ENCODE measurements at places on chromosomes 4 and X. TPM values are rescaled to one million over a fixed set of nuclear protein-coding genes. Genes with fewer than 3 reads are reported as not detected.
A peak's percentile ranks its signal among the peaks of the same experiment; 100 is the strongest.

- H3K27ac ChIP-seq, result peak overlapping the region; percentile 100
- peaks cover 8% of the 10 kb centered on the region for H3K27me3 ChIP-seq
- peaks cover 13% of the 10 kb centered on the region for H3K36me3 ChIP-seq
- peaks cover 44% of the 10 kb centered on the region for H3K4me1 ChIP-seq
- H3K4me3 ChIP-seq, result peak overlapping the region; percentile 99
Observed at GRCh38 chr4:77155631-77156452, 1.2 kb upstream of the CCNG2 start.

GRCh38 chr4:146288193-146288592, 73.9 kb downstream of the REELD1 start:
- H3K36me3 ChIP-seq, result no peaks in the 10 kb centered on the region
- no peak overlapping the region for H3K27ac ChIP-seq
- no peak for DNase-seq
- H3K27me3 ChIP-seq, result no peaks in the 10 kb centered on the region

DNA sequence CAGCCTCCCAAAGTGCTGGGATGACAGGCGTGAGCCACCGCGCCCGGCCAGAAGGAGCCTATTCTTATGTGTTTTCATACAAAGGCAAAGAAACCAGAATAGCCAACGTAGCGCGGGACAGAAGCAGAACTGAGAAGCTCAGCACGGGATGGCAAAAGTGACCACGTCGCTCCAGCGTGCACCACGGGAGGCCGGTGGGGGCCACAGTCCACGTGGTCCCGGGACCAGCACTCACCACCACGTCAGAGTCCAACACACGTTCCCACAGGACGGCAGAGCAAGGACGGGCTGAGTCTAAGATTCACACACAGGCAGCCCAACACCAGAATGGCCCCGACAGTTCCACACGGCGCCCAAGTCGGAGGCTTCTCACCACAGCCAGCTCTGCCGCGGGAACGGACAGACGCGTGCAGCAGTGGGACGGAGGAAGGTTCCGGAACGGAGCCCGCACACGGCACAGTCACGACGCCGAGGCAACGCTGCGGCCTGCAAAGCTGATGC, 18.8 kb upstream of the GTPBP6 start:
- no peak overlapping the region for H3K27ac ChIP-seq
- no peak for DNase-seq
- H3K4me3 ChIP-seq, result peak overlapping the region; percentile 78
- H3K4me1 ChIP-seq, result peaks cover 7% of the 10 kb centered on the region
- H3K27me3 ChIP-seq, result peaks cover 28% of the 10 kb centered on the region

DNA sequence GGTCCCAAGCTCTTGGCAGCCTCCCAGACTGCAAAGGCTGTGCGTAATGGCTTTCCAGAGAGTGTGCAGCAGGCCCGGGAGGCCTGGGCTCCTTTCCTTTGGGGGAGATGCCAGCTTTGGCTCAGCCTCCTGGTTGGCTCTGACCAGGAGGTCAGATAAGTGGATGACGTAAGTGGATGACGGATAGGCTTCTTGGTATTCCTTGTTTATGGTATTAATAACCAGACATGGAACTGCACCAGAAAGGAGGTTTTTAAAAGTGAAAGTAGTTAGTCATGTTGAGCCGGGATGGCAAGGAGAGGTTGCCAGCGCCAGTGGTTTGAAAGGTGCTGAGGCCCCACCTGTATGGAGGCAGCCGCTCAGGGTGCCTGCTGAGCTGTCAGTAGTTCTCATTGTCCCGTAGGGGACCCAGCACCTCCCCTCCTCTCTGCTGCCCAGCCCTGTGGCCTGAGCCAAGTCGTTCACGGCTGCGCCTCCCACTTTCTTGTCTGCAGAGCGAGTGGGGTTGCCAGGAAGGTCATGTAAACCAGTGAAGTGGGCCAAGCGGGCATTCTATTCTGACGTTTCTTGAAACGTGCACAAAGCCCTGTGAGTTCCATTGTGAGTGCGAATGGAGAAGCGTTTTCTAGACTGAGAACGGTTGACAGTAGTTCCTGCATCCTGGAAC, 28.7 kb upstream of the STOX2 start:
- no peak overlapping the region for H3K4me3 ChIP-seq
- DNase-seq, result no peak
- H3K27me3 ChIP-seq, result no peaks in the 10 kb centered on the region
- H3K36me3 ChIP-seq, result no peaks in the 10 kb centered on the region

DNA sequence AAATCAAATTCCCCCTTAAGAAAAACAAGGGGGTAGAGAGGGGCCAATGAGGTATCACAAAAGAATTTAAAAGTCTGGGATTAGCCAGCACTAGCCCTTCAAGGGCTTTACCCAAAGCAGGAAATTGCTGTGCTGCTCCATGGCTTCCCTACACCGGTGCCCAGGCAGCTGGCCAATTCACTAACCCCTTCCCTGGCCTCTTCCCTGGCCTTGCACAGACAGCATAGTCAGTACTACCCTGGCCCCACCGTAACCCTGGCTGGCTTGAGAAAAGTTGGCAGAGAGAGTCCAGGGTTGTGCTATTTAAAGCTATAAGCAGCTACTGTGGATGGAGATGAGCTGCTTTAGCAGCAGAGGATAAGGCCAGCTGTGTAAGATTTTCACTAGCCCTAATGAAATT, 43.1 kb downstream of the ADAMTS3 start:
- no peak overlapping the region for H3K4me3 ChIP-seq
- no peaks in the 10 kb centered on the region for H3K4me1 ChIP-seq
- H3K36me3 ChIP-seq, result peaks cover 4% of the 10 kb centered on the region

GRCh38 chrX:1598876-1599790, 7.7 kb downstream of the AKAP17A start:
- H3K27me3 ChIP-seq, result peaks cover 18% of the 10 kb centered on the region
- peaks cover 37% of the 10 kb centered on the region for H3K36me3 ChIP-seq
- DNase-seq, result no peak
- peak overlapping the region; percentile 81 for H3K4me3 ChIP-seq

- H3K27ac ChIP-seq, result no peak overlapping the region
- peaks cover 13% of the 10 kb centered on the region for H3K4me1 ChIP-seq
- no peak for DNase-seq
- peaks cover 3% of the 10 kb centered on the region for H3K27me3 ChIP-seq
Observed at GRCh38 chr4:48180234-48180633, 46.2 kb upstream of the TXK start.

- peaks cover 2% of the 10 kb centered on the region for H3K27me3 ChIP-seq
- no peaks in the 10 kb centered on the region for H3K4me1 ChIP-seq
- H3K36me3 ChIP-seq, result no peaks in the 10 kb centered on the region
- H3K27ac ChIP-seq, result no peak overlapping the region
Observed at GRCh38 chrX:87003031-87003430, 514.6 kb upstream of the KLHL4 start.

- H3K4me3 ChIP-seq, result no peak overlapping the region
- no peaks in the 10 kb centered on the region for H3K27me3 ChIP-seq
- H3K4me1 ChIP-seq, result no peaks in the 10 kb centered on the region
- peaks cover 16% of the 10 kb centered on the region for H3K36me3 ChIP-seq
- no peak for DNase-seq
Observed at GRCh38 chr4:73036123-73036522, 33.4 kb downstream of the COX18 start.

DNA sequence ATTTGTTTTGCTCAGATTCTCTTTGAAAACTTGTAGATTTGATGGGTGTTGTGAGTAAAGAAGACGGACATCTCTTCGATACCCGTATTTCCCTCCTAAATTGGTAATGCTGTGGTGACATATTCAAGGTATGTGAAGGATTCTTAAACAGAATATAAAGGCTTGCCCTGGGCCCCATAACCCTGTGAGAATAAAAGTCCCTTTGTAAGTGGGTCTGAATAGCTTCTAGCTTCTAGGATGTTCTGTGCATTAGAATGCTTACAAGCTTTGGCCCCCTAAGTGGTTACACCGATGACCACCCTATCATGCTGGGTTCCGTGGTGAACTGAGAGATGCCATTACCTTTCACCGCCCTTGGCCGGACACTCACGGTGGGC, 574 bp upstream of the MOB1B start:
- H3K4me3 ChIP-seq, result peak overlapping the region; percentile 99
- H3K4me1 ChIP-seq, result peaks cover 28% of the 10 kb centered on the region
- H3K27me3 ChIP-seq, result peaks cover 2% of the 10 kb centered on the region
- H3K27ac ChIP-seq, result peak overlapping the region; percentile 67
- peaks cover 16% of the 10 kb centered on the region for H3K36me3 ChIP-seq
- DNase-seq, result no peak

- no peak overlapping the region for H3K27ac ChIP-seq
- no peaks in the 10 kb centered on the region for H3K4me1 ChIP-seq
- no peak for DNase-seq
- no peak overlapping the region for H3K4me3 ChIP-seq
Observed at GRCh38 chrX:94686071-94686470, 1012.1 kb downstream of the FAM133A start.

DNA sequence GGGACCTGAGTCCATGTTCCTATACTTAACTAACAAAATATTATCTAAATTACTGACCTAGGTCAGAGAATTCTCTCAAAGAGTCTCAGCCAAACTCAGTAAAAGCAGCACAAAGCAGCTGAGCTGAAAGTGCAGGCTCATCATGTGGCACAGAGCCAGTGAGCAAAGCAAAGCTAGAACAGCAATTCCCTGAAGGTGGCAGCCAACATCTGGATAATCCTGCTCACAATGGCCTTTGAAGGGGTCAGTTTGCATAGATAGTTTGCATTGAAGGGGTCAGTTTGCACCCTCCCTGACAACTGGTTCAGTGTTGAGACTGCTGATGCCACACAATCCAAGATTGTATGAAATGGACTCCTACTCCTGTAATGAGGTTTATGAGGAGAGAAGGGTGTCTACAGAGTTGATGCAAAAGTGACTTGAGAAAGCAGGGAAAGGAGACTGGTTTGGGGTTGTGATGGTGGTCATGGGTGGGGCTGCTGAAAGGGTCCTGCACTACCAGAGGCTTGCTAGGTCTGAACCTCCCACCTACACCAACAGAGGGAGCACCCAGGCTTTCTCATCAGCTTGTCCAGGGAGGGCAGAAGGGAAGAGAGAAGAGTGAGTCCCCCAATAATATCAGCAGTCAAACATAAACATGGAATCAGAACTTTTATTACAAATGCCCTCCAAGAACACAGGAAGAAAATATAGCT, 39.7 kb downstream of the TRIM61 start:
- H3K27me3 ChIP-seq, result peaks cover 4% of the 10 kb centered on the region
- no peak overlapping the region for H3K27ac ChIP-seq
- H3K4me1 ChIP-seq, result no peaks in the 10 kb centered on the region
- DNase-seq, result no peak
- no peaks in the 10 kb centered on the region for H3K36me3 ChIP-seq

GRCh38 chrX:102712981-102713625, 855 bp downstream of the GPRASP2 start:
- no peak overlapping the region for H3K27ac ChIP-seq
- H3K36me3 ChIP-seq, result no peaks in the 10 kb centered on the region
- H3K4me1 ChIP-seq, result no peaks in the 10 kb centered on the region
- peak overlapping the region; percentile 91 for H3K4me3 ChIP-seq
- DNase-seq, result peak; percentile 33

- peak; percentile 48 for DNase-seq
- H3K27me3 ChIP-seq, result peaks cover 17% of the 10 kb centered on the region
- peaks cover 15% of the 10 kb centered on the region for H3K4me1 ChIP-seq
- H3K36me3 ChIP-seq, result peaks cover 18% of the 10 kb centered on the region
- H3K4me3 ChIP-seq, result peak overlapping the region; percentile 79
Observed at GRCh38 chr4:2934077-2934812, 29.0 kb downstream of the NOP14 start.

MCF2 gene
- 0.67 TPM for total RNA-seq

CFP gene
- total RNA-seq, result 27.5 TPM

CHRDL1 gene
- 0.28 TPM for total RNA-seq

FAM199X gene
- total RNA-seq, result 23.2 TPM

TCEANC gene
- total RNA-seq, result 3.8 TPM

CPLX1 gene
- 0.46 TPM for total RNA-seq

ANOS1 gene
- 9.6 TPM for total RNA-seq

GAGE12E gene
- total RNA-seq, result not detected

ACE2 gene
- total RNA-seq, result not detected

Measured in endothelial cell (in vitro differentiated cells).